ENCODE measurements at places on chromosomes 1 and 21.
A peak's percentile ranks its signal among the peaks of the same experiment; 100 is the strongest.

DNA sequence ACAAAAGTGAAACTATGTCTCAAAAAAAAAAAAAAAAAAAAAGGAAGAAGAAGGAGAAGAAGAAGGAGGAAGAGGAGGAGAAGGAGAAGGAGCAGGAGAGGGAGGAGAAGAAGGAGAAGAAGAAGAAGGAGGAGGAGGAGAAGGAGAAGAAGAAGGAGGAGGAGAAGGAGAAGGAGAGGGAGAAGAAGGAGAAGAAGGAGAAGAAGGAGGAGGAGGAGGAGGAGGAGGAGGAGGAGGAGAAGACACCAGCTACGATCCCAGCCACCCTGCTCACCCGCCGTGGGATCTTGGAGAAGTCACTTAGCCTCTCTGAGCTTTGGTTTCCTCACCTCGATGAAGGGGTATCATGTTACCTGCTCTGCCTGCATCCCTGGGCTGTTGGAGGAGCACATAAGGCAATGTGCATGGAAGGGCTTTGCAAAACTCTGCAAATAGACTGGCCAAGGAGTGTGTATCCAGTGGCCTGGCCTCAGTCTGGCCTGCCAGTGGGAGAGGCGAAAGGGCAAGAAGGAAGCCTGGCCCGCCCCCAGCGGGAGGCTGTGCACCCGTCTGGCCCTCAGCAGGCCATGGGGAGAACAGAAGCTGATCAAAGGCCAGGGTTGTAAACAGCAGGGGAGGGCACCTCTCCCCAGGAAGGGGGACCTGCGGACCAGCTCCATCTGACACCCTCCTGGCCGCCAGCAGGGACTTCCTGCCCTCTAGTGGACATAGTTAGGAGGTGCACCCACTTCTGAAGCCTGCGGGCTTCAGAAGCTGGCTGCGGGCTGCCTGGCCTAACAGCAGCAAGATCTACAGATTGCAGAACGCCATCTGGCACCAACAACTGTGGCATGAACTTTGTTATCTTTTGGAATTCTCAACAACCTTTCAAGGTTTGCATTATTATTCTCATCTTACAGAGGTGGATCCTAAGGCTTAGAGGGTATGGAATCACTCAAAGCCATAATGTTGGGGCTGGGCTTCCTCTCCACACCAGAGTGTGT is 19.2 kb upstream of the CDK18 start:
- DNase-seq = peak; percentile 29

DNA sequence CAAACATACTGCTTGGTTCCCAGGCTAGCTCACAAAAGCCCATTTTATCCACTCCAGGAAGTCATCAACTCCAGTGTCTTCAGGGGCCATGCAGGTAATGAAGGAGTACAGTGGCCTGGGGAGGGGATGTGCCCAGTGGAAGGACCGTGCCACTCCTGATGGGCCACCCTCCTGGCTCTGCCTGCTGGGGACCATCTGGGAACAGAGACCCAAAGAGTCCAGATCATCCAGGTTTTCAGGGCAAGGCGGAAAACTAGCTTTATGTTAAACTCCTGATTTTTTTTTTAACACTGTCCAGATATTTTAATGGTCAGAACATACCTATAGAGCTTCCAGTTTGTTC is 75.6 kb downstream of the CD46 start:
- DNase-seq = no peak

GRCh38 chr1:158390331-158390730 is 8.9 kb downstream of the OR10T2 start:
- no peak for DNase-seq

DNA sequence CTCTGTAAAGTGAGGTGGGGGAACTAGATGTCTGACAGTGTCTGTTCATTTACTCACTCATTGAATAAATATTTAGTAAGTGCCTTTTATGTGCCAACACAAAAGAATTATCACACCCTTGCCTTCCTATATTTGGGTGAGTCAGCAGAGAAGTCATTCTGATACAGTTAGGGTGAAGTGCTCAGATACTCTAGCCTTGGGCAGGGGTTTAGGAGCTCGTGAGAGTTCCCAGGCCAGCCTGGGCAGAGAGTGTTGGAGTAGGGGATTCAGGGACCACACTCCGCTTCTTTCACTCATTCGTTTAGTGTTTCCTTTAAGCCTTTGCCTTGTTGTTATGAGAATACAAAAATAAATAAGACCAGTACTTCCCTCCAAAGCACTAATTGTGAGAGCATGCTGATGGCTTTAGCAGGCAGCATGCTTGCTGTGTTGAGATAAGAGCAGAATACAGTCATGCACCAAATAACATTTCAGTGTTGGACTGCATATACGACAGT is 83.9 kb downstream of the DYRK1A start:
- DNase-seq = no peak

GRCh38 chr1:2931724-2932401 is 89.4 kb upstream of the ACTRT2 start:
- no peak for DNase-seq

GRCh38 chr1:119655154-119655553 is 7.1 kb upstream of the ZNF697 start:
- no peak for DNase-seq

- DNase-seq = no peak
Measured at GRCh38 chr1:41980827-41981653, 62.3 kb upstream of the HIVEP3 start.

- no peak for DNase-seq
Measured at GRCh38 chr1:38898653-38899230, 17.4 kb upstream of the GJA9 start.

Measured in activated CD8-positive, alpha-beta memory T cell treated with anti-CD3 and anti-CD28 coated beads for 48 hours (primary cell).